ENCODE measurements at places on chromosomes 6 and 20.

GRCh38 chr6:112663698-112664097 lies 316.6 kb downstream of the RFPL4B start:
- no peak for DNase-seq

DNA sequence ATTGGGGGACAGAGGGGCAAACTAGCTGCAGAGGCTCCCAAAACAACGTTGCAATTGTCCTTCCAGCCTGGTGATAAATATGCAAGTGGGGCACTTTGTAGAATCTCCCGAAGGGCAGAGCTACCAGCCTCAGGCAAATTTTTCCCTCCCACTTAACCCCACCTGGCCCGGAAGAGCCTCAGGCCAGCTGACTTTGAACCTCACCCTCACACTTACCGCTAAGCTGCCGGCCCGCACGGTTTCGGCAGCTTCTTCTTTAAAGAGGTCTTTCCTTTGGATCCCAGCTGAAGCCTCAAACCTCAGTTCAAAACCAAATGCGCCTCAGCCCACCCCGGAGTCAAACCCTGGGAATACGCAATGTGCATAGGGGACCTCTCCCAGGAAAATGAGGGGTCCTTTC lies 2.5 kb downstream of the OVOL2 start:
- DNase-seq = no peak

- DNase-seq = peak; percentile 76
These were observed 81.2 kb downstream of the THBS2 start for GRCh38 chr6:169172456-169172855.

DNA sequence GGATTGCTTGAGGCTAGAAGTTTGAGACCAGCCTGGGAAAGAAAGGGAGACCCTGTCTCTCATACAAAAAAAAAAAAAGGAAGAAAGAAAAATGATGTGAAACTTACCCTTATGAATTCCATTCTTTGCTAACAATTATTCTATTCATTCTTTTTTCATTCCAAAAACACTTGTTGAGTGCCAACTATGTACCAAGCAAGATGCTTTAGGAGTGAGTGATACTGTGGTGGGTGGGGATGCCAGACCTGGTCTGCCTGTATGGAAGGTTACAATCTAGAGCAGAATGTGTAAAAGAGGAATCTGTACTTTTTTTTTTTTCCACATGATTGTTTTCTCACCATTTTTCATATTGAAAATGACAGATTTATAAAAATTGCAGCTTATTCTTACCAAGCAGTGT lies 73.8 kb upstream of the TULP1 start:
- no peak for DNase-seq

GRCh38 chr20:62025394-62025793 lies 40.3 kb downstream of the TAF4 start:
- DNase-seq = no peak

- DNase-seq = no peak
These were observed 180.5 kb downstream of the JARID2 start for GRCh38 chr6:15426395-15426794.

GRCh38 chr6:13478525-13478966 lies 8.9 kb downstream of the GFOD1 start:
- DNase-seq = no peak

DNA sequence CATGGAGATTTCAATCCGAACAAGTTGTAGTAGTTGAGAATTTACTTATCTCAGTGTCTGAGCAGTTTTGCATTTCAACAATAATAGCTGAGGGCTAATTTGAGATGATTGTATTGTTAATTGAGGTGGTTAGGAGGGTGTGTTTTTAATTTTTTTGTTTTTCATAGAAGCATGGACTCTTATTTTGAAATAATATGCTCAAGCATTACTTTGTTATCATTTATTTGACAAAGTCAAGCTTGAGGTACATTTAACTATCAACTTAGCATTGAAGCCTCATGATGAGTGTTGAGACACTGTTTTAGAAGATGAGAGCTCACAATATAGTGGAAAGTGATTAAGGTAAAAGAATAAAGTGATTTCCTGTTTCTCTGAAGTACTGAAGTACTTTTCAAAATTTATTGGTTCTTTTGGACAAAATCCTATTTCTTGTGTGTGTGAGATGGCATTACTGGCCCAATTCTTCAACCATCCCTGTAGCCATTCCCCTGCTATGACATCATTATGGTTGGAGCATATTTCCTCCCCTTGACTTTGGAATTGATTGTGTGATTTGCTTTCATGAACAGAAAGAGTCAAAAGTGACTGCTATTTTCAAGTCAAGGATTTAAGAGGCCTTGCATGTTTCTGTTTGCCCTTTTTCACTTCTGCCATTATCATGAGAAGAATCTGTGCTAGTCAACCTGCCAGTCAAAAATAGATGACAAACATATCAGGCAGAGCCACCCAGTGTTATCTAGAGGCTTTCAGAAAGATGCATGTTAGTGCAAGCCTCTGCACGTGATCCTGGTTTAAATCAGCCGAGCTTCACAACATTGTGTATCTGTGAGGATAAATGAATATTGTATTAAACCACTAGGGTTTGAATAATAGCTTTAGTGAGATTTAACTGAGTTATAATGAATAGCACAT lies 1112.3 kb upstream of the CITED2 start:
- DNase-seq = no peak

DNA sequence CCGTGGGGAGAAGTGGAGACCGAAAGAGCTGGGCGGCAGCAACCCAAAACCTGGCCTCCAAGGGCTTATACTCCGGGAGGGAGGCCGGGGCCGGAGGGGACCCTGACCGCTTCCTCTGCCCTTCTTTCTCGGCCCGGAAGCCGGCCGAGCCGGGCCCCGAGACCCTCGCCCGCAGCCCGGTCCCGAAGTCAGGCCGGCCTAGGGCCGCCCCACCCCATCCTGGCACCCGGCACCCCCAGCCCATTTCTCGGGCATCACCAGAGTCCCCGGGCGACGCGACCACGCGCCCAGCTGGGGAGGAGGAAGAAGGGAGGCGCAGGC lies 572 bp upstream of the ZDHHC14 start:
- DNase-seq = no peak

GRCh38 chr6:151701911-151702562 lies 105.4 kb upstream of the ESR1 start:
- no peak for DNase-seq

DNA sequence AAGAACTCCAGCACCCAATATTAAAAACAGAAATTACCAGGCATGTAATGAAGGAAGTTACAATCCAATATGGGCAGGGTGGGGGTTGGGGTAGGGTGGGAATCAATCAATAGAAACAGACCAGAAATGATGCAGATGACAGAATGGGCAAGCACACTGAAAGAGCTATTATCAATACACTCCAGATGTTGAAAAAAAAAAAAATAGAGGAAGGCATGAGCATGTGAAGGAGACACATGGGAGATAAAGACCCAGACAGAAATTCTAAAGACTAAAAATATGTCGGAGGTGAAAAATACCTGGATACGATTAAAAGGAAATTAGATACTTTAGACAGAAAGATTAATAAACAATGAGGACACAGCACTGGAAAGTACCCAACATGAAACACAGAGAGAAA lies 19.1 kb upstream of the ZC3H12D start:
- DNase-seq = no peak

- DNase-seq = no peak
These were observed 150.2 kb upstream of the SIM1 start for GRCh38 chr6:100614933-100615332.

- no peak for DNase-seq
These were observed 19.5 kb downstream of the SRSF6 start for GRCh38 chr20:43477193-43477592.

GRCh38 chr6:127146932-127147331 lies 28.5 kb downstream of the RSPO3 start:
- no peak for DNase-seq

- DNase-seq = no peak
These were observed 466.1 kb downstream of the BTBD3 start for GRCh38 chr20:12383821-12384220.

DNA sequence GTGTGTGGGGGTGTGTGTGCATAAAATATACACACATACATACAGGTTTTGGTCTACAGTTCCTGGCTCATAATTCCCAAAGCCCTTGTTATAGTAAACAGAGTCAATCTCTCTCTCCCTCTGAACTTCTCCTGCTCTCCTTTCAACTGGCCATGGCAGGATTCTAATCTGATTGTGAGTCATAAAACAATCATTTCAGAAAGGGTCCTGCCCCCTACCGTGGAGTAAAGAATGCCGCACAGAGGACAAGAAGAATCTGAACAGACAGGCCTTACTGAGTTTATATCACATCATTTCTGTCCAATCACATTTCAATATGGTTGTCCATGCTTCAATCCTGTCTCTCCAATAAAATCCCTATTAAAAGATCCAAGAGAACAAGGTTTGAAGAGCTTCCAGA lies 416.9 kb downstream of the FRK start:
- no peak for DNase-seq

GRCh38 chr20:59170406-59171349 lies 7.1 kb downstream of the ZNF831 start:
- no peak for DNase-seq

DNA sequence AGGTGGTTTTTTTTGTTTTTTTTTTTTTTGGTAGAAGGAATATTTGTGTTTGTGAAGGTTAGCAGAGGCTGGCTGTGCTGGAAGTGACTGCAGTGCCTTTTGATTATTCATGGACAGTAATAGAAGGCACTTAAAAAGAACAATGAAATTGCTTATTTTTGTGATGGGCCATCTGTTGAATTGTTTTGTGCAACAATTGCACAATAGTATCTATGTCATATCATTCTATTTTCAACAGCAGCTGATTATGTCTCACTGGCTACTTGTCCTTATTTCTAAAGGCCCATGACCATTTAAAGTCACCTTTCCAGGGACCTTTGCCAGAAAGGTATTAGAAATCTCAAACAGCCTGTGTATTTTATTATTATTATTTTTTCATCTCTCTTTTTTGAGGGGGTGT lies 70.6 kb downstream of the AFG1L start:
- no peak for DNase-seq

GRCh38 chr6:103107985-103108384 lies 1714.5 kb downstream of the GRIK2 start:
- DNase-seq = no peak

GRCh38 chr6:156870924-156871539 lies 93.9 kb downstream of the ARID1B start:
- no peak for DNase-seq

DNA sequence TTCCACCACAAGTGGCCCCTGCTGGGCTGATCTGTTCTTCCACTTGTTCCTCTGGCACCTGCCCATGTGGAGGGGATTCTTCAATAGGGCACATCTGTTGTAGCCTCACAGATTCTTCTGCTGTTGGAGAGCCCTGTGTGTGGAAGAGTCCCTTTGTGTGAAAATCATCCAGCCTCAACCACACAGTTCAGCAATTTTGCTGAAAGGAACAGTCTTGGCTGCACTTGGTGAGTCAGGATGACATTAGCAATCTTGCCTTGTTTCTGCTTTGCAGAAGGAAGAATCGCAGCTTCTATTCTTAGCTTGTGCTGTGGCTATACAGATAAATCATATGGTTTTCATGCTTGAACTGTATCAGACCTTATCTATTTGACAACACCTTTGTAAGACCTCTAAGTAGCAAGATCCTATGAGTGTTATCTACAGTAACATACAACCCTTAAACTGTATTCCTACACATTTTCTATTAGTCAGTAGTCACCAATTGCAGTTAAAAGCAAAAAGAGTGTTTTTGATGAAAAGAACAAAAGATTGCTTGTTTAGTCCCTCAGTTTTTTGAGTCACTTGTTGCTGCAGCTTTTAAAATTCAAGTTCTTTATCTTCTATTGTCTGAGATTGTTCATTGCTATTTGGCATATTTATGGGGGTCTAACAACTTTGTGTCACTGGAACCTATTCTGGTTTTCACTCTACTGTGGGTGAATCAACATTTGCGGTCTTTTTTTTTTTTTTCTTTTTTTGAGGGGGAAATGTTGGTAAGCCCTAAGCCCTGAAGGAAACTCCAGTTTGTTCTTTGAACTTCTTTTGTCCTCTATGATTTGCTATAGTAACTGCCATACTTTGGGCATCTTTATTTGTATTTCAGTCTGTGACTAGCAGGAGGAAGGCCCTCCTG lies 231.6 kb downstream of the TFAP2B start:
- DNase-seq = no peak

DNA sequence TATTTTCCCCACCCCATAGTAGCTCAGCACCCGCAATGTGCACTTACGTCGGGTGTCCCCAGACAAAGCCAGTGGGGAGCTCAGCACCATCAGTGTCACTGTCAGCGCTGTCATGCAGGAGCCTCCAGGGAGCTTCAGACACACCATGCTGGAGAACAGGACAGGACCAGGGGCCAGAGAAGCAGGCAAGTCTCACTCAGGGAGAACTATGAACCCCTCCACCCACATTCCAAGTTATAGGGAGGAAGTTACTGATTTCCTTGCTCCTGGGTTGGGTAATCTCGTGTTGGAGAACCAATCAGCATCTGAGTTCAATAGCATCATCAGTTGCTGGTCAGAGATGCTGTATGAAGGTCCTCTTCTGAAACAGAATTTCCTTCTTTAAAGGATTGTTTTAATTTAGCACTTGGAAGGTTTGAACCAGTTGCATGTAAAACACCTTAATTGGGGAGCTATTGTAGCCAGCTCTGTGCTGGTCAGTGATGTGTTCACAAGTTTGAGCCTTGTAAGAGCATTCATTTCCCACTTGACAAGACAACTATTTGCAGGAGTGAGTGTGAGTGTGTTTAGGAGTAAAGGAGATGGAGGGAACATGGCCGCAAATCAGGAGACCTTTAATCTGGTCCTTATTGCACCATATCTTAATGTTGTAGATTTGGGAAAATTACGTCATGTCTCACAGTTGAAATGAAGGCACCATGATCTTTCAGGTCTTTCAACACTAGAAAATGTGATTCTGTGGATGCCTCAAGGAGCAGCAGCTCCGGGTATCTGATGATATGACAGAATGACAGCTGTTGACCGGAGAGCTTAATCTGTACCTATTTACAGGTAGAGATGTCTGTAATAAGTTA lies at the start of gene HLA-DRB1:
TSS of gene HLA-DRB1 (minus strand) at position 253 of the 854 bp plus-strand sequence. CDS start at position 147, 106 bp downstream.
- no peak for DNase-seq

DNA sequence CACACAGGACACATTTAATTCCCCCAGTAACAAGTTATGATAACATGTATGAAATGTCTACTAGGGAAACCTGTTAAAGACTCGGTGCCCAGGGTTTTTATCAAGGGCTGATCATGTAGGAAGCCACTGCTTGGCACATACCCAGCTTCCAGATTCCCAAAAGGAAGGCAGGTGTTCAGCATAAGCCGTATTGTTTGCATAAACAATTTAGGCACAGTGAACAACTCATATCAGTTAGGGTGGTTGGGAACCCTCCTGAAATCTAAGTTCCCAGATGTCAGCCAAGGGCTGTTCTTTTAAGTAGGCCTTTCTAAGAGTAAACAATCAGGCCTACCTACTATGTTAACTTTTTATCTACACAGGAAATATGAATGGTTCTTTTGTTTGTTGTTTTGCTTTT lies 74.1 kb downstream of the ASXL1 start:
- DNase-seq = no peak

- DNase-seq = no peak
These were observed 9.3 kb upstream of the KCNK15 start for GRCh38 chr20:44736170-44737021.

- no peak for DNase-seq
These were observed 544.5 kb downstream of the MAFB start for GRCh38 chr20:40144581-40144980.

GRCh38 chr20:57794600-57795341 lies 85.0 kb upstream of the PMEPA1 start:
- no peak for DNase-seq
